ENCODE measurements at places on chromosomes 2 and 18.

DNA sequence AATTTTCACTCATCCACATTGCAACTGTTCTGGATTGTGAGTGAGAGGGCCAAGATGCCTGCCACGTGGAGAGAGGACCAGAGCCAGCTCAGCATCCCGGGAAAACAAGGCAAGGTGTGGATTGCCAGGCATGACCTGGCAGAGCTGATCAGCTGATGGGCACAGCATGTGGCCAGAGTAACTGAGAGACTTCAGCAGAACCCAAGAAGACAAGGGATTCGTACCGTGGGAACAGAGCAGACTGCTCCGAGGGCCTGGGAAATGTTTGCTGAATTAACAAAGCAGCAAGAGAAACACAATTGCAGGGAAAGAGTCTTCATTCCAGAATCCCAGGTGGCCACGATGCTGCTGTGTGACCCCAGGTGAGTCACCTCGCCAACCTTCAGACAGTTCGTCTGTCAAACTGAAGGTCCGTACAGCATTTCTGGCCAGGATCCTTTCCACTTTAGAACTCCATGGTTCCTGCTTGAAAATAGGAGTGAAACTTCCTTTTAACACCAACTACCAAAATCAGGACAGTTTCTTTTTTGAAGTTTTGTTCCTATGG lies 26.3 kb upstream of the POMC start:
- no peak for DNase-seq

DNA sequence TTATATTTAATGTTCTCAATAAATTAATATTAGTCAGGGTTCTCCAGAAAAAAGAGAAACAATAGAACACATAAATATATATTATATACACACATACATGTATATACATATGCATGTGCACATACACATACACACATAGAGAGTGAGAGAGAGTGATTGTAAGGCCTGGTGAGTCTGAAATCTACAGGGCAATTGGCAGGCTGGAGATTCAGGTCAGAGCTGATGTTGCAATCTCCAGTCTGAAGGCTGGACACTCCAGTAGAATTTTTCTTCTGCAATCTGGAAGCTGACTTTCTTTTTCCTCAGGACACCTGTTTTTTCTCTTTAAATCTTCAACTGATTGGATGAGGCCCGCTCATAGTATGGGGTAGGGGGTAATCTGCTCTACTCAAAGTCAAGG lies 3.2 kb downstream of the TMEM182 start:
- no peak for DNase-seq

DNA sequence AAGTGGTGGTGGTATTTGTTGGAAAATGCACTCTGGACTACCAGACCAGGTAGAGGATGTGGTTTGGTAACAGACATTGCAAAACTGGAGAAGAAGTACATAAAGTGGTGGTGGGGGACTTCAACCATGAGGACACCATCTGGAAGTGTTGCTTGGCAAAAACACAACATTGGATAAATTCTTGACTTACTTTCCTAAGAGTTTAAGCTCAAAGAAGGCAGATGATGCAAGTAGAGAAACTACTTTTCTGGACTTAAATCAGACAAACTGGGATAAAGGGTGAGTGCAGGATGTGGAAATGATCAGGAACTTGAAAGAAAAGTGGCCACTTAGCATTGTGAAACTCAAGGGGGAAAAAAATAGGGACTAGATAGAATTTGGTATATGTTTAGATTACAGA lies 487.4 kb downstream of the ZEB2 start:
- DNase-seq, result no peak

DNA sequence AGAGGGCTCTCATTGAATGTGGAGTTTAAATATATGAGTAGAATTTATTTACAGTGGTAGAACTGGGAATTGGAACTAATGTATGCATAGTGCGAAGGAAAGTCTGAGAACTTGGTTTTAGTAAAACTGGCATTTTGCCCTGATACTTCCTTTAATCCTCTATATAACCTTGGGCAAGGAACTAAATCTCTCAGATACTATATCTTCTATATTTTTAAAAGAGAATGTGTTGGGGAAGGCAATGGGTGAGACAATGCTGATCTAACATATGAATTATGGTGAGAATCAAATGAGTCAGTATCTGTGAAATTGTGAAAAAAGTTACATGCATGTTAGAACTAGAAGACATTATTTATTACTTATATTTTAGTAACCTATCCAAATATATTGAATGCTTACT lies 2109.4 kb upstream of the PIK3C3 start:
- no peak for DNase-seq

DNA sequence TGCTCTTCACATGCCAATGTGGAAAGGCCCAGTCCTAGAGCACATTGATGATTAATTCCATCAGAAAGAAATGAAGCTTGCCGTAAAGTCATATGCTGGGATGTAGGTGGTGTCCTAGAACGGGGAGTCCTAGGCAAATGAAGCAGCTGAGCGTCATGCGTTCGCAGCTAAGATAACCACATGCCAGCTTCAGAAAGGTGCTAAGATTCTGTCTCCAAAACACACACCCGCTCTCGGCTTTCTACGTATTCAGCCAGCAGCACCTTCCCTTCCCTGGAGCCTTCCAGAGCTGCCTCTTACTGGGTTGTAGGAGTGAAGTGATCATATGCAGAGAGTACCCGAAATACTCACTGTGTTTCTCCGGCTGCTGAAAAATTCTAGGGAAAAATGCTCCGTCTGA lies 421.6 kb upstream of the ID2 start:
- DNase-seq, result no peak

GRCh38 chr2:12932192-12932591 lies 215.5 kb downstream of the TRIB2 start:
- DNase-seq, result no peak

DNA sequence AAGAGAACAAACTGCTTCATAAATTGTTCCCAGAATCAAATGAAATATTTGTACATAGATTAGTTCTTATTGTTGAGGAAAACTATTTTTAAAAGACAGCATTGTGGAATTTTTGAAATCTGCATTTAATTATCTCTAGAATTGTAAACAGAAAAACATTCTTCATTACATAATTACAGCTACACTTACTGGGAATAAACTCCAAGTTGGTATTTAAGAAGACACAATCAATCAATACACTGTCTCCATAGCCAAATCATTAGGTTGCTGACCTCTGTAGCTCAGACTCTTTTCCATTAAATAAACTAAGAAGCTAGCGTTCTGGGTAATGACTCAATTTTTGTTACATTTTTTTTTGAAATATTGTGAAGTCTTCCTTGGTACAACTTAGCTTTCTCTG lies 70.2 kb upstream of the PIEZO2 start:
- DNase-seq, result no peak

DNA sequence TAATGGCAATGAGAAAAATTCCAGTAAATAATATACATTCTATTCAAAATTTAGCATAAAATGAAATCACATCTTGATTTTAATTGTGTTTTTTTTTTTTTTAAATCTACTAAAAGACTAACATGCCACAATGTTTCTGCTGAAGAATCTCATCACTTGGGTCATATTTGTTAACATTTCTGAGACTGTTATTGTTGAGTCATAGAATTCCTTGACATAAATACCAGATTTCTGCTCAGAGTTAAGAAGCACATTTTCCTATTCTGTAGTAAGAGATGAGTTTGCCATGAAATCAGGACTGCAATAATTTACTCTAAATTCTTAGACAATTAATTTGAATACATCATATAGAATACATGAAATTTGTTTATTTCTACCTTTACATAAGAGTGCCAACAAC lies 154.9 kb upstream of the KYNU start:
- no peak for DNase-seq

DNA sequence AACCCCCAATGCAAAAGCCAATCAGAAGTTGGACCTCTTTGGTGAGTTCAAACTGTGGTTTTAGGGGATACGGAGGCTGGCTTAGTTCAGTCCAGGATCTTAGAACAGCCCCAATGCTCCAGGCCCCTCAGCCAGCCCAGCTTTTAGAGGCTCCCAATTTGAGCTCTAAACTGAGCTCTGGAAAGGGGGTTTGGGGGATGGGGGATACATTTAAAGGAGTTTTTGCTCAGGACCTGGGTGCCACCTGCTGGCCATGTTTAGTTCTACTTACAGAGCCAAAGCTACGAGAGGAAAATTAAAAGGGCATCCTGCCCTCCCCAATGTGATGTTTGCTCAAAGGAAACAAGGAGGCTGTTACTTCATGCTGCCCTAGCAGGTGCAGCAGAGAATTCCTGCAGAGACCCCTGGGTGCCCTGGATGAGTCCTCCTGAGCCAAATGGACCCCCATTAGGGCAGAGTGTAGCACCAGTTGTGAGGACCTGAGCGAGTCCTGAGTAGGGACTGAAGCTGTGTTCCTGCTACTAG lies 15.9 kb upstream of the TMEM214 start:
- DNase-seq, result no peak

GRCh38 chr2:175187378-175187777 lies 5.9 kb upstream of the ATP5MC3 start:
- no peak for DNase-seq

DNA sequence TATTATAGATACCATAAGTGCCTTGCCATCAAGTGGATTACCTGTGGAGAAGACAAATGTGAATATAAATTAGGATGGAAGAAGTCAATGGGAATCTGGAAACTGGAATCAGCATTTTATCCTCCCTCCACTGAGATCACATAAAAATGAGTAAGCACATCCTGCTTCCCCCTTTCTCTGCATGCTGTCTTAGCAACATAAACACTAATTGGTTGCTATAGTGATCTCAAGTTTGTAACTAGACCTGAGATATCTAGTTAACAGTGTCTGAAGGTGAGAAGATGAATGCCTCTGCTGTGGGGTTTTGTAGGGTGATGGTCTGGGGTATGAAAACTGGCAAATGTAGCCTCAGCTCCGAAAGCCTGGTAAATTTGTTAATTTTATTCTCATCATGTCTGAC lies 1357.5 kb upstream of the CELF4 start:
- DNase-seq, result no peak

DNA sequence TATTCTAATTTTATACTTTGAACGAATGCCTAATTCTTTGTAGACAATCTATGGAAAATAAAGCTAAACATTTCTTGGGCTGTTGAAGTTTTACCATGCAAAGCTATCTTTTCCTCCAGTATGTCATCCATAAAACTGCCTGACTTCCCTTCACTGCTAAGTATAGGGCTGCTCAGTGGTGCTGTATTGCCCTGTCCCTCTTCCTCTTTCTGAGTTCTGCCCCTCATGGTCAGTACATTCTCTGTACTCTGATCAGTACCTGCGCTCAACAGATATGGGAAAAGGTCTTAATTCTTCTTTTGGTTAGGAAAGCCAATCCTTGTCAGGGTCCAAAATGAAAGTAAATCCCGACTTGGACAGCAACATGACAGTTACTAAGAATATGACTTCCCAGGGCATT lies 321.9 kb downstream of the RAD51AP2 start:
- no peak for DNase-seq

DNA sequence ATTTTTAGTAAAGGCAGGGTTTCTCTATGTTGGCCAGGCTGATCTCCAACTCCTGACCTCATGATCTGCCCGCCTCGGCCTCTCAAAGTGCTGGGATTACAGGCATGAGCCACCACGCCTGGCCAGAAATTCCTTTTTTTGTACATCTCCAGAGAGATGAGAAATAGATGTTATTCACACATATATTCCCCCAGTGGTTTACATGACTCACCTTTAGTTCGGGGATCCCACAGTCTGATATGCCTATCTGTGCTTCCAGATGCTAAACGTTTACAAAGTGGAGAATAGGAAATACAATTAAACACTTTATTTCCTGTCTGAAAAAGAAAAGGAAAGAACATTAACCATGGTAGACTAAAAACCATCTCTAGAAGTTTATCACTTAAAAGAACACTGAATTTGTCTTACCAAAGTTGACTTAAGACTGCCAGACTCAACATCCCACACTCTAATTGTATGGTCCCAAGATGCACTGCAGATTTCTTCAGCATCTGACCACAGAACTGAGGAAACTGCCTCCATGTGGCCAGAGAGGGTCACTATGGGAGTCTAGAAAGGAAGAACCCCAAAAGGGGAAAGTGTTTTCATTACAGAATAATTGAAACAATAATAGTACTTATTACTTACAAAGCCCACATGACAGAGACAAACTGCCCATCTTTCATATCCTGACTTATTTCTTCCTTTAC lies 12.6 kb upstream of the ICA1L start:
- DNase-seq, result no peak

GRCh38 chr2:20516646-20517341 lies 69.9 kb downstream of the RHOB start:
- no peak for DNase-seq

GRCh38 chr2:45729753-45730512 lies 78.5 kb downstream of the PRKCE start:
- DNase-seq, result no peak

DNA sequence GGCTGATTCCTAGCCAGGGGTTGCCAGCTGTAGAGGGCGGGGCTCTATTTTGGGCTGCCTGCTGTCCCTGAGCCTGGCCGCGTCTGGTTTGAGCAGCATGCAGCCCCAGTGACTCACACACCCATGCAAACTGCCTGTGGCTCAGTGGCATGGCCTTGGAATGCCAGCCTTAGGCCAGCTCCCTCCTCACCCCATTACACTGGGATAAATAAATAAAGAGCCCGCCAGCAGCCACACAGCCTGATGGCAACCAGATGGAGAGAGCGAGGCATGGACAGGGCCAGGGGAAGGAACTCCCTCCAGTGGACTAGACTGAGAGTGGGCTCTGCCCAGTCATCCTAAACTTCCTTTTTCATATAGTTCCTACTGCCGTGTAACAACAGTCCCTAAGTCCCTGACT lies 18.3 kb downstream of the NHEJ1 start:
- DNase-seq, result no peak

DNA sequence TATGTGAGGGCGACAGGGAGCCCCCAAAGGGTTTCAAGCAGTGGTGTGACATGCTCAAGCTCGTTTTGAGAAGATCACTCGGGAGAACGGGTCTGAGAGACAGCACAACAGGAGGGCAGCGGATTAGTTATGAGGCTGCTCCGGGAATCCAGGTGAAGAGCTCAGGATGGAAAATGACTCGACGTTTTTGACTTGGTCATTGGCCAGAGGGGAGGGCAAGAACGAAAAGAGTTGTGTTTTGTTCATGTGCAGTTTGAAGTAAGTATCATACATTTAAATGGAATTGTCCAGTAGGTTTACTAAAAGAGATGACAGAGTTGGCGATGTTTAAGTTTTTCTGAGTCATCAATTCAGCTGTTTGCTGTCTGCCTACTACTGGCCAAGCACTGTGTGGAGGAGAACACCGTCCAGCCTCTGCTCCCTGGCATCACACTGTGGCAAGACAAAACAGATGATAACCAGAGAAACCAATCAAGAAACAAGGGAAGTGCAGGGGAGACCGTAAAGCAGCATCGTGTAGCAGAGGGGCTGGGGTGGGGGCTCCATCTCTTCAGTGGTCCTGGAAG lies 25.3 kb upstream of the ANXA4 start:
- no peak for DNase-seq

Measured in T-helper 17 cell (primary cell).